ENCODE measurements at places on chromosomes 7 and 10.

DNA sequence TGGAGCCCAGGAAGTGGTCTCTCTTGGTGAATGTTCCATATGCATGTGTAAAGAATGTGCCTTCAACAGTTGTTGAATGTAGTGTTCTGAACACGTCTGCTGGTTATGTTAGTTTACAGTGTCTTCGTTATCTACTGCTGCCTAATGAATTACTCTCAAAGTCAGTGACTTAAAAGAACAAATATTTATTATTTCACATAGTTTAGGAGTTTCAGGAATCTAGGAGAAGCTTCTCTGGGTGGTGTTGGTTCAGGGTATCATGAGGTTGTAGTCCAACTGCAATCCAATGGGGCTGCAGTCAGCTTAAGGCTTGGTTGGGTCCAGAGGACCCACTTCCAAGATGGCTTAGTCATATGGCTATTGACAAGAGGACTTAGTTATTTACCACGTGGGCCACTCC is 36.6 kb upstream of the IGFBP3 start:
- no peak for DNase-seq

- no peak for DNase-seq
These were observed 790.7 kb upstream of the COBL start for GRCh38 chr7:52107355-52107754.

GRCh38 chr7:81317741-81318140 is 398.9 kb upstream of the SEMA3C start:
- no peak for DNase-seq

GRCh38 chr7:7220821-7221220 is 38.5 kb downstream of the C1GALT1 start:
- DNase-seq = no peak

DNA sequence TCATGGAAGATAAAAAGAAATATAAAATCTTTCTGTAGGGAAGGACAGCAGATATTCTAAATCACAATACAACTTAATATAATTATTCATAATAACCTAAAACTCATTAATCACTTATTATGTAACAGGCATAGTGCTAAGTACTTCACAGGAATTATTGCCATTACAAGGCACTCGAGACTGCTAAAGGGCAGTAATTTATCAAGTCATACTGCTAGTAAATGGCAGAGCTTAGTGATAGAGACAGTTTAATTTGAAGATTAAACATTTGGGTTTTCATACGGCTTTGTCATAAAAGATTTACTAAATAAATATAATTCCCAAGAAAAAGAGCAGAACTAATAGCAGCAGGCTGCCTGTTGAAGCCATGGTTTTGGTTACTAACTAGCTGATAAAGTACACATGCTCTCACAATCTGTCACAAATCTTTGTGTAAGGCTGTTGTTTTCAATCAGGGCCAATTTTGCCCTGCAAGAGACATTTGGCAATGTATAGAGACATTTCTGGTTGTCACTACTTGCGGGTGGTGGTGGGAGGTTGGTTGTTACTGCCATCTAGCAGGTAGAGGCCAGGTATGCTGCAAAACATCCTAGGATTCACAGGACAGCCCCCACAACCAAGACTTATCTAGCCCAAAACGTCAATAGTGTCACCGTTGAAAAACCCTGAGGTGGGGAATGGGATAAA is 233.3 kb upstream of the CACNA2D1 start:
- DNase-seq = no peak

- DNase-seq = no peak
These were observed 498.7 kb downstream of the NXPH1 start for GRCh38 chr7:8931906-8932646.

- DNase-seq = no peak
These were observed 2.8 kb upstream of the ERCC6 start for GRCh38 chr10:49541762-49542161.

- DNase-seq = peak; percentile 70
These were observed 77.9 kb downstream of the SNX10 start for GRCh38 chr7:26369593-26369992.

- no peak for DNase-seq
These were observed 75.2 kb upstream of the LAMB4 start for GRCh38 chr7:108205311-108205710.

DNA sequence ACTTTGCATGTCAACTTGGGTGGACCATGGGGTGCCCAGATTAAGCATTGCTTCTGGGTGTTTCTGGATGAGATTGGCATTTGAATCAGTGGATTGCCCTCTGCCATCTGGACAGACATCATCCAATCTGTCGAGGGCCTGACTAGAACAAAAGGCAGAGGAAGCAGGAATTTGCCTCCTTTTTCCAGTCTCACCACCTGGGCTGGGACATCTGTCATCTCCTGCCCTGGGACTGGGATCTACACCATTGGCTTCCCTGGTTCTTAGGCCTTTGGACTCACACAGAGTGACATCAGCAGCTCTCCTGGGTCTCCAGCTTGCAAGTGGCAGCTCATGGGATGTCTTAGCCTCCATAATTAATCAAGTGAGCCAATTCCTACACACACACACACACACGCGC is 10.3 kb downstream of the SLC13A4 start:
- DNase-seq = no peak

GRCh38 chr7:66952343-66953043 is 31.5 kb downstream of the TMEM248 start:
- DNase-seq = peak; percentile 94

DNA sequence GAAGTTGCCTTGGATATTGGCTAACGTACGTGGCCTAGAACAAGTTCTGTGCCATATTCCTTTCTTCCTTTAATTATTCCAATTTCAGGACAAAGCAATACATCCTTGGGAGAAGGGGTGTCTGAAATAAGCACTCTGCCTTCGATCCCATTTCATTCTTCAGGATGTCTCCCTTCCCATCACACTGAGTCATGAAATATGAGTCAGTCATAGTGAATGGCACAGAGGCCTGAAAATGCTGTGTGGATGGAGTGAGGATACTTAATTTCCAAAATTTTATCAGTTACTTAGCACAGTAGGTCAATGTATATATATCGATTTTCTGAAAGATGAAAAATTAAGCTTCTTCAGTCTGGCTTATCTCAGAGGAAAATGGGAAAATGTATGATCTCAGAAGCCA is 19.5 kb downstream of the EVX1 start:
- DNase-seq = peak; percentile 63

All from ELR (cell line).